ENCODE measurements at places on chromosomes 3 and 15.
A peak's percentile ranks its signal among the peaks of the same experiment; 100 is the strongest.

DNA sequence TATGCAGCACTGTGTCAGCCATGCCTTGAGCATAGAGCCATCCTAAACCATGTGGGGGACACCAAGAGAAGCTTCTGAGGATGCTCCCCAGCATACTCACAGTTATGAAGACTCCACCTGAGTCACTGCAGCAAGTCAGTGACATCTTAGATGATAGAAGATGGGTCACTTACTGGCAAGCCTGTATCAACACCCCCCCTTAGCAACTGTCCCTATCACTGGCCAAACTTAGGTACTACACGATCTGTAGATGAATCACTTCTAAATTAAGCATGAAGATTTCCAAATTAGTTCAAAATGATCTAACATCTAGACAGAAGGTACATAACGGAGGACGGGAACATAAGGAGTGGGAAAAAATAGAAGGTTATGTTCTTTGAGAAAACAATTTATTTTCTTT is 13.2 kb upstream of the LMCD1 start:
- DNase-seq = no peak

- DNase-seq = peak; percentile 96
Observed at GRCh38 chr3:177597311-177598096, 400.2 kb upstream of the TBL1XR1 start.

GRCh38 chr15:63986751-63987341 is 59.4 kb downstream of the DAPK2 start:
- DNase-seq = no peak

GRCh38 chr3:58411036-58411435 is 22.6 kb downstream of the PDHB start:
- DNase-seq = no peak

DNA sequence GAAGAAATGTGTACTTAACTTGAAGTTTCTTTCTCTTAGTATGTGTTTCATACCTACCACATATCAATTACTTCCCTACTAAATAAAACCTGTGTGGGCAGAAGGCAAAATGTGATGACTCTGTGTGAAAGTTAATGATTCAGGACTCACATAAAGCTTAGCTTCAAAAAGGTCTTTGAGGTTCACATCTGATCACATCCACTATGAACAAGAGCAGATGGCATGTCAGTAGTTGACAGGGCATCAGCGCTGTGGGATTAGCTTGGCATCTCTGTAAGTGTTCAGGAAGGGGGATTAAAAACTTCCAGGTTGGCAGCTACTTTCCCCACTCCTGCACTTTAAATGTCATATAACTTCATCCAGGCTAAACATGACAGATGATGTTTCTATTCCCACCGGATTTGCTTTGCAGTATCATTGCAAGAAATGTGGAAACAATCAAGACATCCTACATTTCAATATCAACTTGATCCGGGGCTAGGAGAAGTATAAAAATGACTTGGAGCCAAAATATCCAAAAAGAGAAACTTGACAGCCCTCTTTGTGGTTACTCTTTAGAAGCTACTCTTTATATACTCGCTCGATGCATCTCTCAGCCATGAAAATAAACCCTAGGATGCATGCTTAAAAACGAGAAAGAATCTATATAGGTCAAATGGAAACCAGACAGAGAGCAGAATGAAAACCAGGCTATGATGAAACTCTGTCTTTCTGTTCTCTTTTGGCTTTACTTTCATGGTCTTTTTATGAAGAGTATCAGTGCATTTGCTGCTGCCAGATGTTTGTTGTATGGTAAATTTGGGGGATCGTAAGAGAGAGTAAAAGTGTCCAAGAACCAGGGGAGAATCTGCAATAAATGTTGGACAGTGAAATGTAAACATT is 273.1 kb upstream of the ALCAM start:
- DNase-seq = no peak

- DNase-seq = no peak
Observed at GRCh38 chr3:158264894-158265293, 155.0 kb downstream of the RSRC1 start.

- no peak for DNase-seq
Observed at GRCh38 chr3:44436181-44436580, 41.3 kb downstream of the ZNF445 start.

- DNase-seq = no peak
Observed at GRCh38 chr3:111594205-111594604, 941 bp downstream of the ZBED2 start.

GRCh38 chr3:54349231-54349652 is 226.9 kb downstream of the CACNA2D3 start:
- peak; percentile 52 for DNase-seq

- no peak for DNase-seq
Observed at GRCh38 chr15:60894347-60894746, 334.8 kb downstream of the RORA start.

GRCh38 chr3:143820466-143821221 is 27.6 kb downstream of the SLC9A9 start:
- no peak for DNase-seq

- DNase-seq = no peak
Observed at GRCh38 chr3:12759693-12760565, 870 bp upstream of the TMEM40 start.

GRCh38 chr3:101867511-101867910 is 18.2 kb downstream of the NFKBIZ start:
- no peak for DNase-seq

GRCh38 chr15:69793431-69793780 is 304.3 kb downstream of the TLE3 start:
- no peak for DNase-seq

- no peak for DNase-seq
Observed at GRCh38 chr3:124565551-124565950, 164.7 kb upstream of the UMPS start.
